Activated CD8-positive, alpha-beta memory T cell treated with anti-CD3 and anti-CD28 coated beads for 48 hours (primary cell): ENCODE measurements at places on chromosomes 3 and 15.
A peak's percentile ranks its signal among the peaks of the same experiment; 100 is the strongest.

GRCh38 chr15:43106486-43106829 is 620 bp upstream of the UBR1 start:
- no peak for DNase-seq

DNA sequence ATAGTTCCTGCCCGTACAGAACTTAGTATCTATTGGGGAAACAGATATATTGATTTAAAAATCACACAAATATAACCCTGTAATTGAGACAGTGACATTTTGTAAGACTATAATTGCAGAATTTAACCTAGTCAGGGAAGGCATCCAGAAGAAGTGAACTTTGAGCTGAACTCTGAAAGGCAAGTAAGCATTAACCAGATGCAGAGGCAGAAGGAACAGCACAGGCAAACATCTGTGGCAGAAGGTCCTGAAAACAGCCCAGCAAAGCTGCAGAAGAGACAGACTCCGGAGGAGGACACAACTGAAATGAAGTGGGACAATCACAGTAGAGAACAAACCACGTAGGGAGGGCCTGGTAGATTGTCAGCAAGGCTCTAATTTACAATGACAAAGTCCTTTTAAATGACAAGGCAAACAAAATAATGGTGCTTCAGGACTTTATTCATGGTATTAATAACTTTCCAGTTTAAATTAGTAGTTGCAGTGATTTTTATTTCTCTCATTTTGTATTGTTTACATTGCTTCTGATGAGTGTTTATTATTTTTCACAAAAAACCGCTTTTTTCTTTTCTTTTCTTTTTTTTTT is 14.5 kb downstream of the BCL2A1 start:
- DNase-seq = no peak

GRCh38 chr3:65343736-65344135 is 655.9 kb upstream of the ADAMTS9 start:
- no peak for DNase-seq

GRCh38 chr3:58606693-58607092 is 29.5 kb upstream of the FAM107A start:
- no peak for DNase-seq

DNA sequence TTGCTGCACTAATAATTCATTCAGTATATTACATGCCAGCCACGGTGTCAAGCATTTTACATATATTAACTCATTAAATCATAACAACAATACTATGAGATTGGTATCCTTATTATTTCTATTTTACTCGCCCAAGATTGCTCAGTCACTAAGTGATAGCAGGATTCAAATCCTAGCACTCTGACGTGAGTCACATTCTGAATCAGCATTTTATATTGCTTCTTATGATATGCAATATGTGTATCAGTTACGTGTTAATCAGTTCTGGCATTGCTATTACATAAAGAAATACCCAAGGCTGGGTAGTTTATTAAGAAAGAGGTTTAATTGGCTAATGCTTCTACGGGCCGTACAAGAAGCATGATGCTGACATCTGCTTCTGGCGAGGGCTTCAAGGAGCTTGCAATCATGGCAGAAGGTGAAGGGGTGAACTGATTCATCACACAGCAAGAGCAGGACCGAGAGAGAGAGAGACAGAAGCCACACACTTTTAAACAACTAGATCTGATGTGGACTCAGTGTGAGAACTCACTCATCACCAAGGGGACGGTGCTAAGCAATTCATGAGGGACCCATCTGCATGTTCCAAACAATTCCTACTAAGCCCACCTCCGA is 166.5 kb upstream of the TMCO5A start:
- no peak for DNase-seq

- DNase-seq = peak; percentile 42
Observed at GRCh38 chr3:49411535-49411967, 225 bp downstream of the RHOA start.

DNA sequence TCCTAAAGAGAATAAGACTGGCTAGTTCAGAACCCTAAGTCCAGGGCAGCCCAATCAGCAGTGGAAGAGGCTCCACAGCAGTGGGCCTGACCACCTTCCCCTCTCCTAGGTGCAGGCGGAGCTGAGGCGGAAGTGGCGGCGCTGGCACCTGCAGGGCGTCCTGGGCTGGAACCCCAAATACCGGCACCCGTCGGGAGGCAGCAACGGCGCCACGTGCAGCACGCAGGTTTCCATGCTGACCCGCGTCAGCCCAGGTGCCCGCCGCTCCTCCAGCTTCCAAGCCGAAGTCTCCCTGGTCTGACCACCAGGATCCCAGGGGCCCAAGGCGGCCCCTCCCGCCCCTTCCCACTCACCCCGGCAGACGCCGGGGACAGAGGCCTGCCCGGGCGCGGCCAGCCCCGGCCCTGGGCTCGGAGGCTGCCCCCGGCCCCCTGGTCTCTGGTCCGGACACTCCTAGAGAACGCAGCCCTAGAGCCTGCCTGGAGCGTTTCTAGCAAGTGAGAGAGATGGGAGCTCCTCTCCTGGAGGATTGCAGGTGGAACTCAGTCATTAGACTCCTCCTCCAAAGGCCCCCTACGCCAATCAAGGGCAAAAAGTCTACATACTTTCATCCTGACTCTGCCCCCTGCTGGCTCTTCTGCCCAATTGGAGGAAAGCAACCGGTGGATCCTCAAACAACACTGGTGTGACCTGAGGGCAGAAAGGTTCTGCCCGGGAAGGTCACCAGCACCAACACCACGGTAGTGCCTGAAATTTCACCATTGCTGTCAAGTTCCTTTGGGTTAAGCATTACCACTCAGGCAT is 33.7 kb downstream of the VIPR1 start:
- DNase-seq = no peak

DNA sequence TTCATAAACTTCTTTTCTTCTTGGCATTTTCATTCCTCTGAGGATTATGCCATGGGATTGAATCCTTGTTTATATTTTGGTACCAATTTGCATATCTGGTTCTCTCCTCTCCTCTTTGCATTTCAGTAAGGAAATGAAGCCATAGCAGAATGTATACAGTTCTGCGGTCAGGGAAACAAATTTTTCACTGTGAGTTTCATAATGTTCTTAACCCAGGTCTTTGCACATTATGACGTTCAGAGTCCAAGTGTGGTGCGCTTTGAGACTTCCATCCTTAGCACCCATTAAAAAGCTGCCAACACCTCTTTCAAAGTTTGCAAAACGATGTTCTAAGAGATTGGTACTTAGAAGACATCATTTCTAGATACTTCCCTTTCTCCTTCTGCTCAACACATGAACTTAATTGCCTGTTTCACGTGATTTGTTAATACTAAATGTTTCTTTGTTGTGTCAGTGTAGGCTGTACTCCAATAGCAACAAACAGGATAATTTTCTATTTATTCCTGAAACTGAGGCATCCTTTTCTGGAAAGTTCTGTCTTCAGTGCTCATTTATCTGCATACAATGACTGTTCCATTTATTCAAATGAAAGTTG is 953.1 kb upstream of the NR2F2 start:
- DNase-seq = no peak

DNA sequence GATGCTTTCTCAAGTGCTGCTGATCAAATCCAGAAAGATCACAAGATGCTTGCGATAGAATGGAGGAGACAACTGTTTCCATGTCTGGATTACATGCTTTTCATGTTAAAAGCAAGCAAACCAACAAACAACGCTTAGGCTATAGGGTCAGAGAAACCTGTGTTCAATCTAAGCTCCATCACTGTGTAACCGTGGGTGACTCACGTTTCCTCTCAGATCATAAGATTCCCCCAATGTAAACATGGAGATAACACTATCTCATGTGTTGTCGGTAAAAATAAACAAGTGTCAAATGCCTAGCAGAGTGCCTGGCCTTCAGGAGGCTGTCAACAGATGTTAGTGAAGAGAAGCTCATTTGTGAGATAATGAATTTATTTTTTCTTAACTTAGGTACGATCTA is 907.8 kb downstream of the NTRK3 start:
- DNase-seq = no peak
